ENCODE measurements at places on chromosomes 11 and 22.

- no peak for DNase-seq
These were observed 57.2 kb downstream of the PPFIBP2 start for GRCh38 chr11:7570938-7571521.

GRCh38 chr11:121405646-121406045 lies 46.5 kb upstream of the SORL1 start:
- DNase-seq = no peak

- DNase-seq = no peak
These were observed 21.2 kb downstream of the POLD4 start for GRCh38 chr11:67332081-67332691.

DNA sequence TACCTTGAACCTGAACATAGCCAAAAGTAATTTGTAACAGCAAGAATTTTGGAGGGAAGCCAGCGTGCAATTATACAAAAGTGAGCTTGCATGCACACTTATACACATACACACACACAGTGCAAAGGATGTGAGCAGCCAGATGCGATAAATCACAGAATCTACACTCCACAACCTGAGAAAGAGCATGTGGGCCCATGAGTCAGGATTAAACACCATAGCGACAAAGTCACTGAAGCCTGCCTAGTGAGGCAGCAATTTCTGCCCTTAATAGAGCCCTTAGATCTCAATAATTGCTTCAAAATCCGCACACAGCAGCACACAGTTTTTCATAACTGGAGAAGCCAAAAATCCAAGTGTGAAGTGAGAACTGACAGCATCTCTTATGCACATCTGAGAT lies 42.6 kb upstream of the TEAD1 start:
- DNase-seq = no peak

DNA sequence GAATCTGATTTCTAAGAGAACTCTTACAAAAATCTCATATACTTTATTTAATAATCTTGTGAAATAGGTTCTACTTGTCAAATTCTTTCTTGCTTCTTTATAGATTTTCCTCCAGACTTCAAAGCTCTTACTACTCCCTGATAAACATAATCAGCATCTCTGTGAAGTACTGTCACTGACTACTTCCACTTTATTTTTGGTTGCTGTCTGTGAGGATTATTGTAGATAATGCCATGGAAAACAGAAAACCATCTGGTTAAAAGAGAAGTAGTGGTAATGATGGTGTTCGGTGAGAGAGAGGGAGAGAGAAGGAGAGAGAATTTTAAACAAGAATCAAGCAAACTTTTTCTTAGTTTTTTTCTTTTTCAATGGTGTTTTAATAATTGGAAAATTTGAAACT lies 152.3 kb downstream of the TMEM135 start:
- DNase-seq = no peak

GRCh38 chr11:104897891-104898684 lies at the start of gene CASP12:
Gene CASP12, minus strand, starts transcription at chr11:104898460.
- no peak for DNase-seq
